ENCODE measurements at places on chromosomes 2 and 18.

DNA sequence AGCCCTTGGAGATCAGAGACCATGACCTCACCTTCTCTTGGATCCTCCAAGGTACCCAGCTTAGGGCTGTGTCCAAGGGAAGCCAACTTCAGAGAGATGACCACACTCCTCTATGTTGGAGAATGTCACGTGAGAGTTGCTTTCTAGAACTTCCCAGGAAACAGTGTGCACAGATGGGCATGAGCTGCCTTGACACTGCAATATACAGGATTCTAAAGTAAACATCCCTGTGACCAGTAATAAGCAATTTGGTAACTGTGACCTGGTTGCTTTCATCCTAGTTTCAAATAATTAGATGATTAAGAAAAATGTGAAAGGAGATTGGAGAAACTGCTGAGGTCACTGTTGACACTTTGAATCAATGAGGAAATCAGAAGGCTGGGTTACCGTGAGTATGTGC lies 181.1 kb upstream of the EPAS1 start:
- no peak for DNase-seq

DNA sequence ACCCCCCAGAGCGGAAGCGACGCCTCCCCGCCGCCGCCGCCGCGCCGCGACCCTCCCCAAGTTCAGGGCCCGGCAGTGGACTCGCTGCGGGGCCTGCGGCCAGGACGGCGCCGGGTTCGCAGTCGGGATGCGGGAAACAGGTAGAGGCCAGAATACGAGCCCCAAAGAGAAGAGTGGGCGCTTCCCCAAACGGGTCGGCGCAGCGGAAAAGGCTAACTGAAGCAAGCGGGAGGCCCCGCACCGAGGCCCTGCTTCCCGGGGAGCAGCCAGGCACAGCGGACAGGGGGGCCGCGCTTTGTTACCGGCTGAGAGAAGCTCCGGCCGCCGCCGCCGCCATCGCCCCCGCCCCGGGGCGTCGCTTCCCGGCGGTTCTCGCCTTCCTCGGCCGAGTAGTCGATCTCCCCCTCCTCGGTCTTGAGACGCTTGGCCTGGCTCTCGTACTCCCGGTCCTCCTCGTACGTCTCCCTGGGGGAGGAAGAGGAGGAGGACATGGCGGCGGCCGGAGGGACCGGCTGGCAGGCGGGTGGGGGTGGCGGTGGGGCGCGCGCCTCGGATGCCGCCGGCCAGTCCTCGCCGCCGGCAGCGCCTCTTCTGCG lies 494 bp downstream of the HNRNPLL start:
- DNase-seq: no peak

DNA sequence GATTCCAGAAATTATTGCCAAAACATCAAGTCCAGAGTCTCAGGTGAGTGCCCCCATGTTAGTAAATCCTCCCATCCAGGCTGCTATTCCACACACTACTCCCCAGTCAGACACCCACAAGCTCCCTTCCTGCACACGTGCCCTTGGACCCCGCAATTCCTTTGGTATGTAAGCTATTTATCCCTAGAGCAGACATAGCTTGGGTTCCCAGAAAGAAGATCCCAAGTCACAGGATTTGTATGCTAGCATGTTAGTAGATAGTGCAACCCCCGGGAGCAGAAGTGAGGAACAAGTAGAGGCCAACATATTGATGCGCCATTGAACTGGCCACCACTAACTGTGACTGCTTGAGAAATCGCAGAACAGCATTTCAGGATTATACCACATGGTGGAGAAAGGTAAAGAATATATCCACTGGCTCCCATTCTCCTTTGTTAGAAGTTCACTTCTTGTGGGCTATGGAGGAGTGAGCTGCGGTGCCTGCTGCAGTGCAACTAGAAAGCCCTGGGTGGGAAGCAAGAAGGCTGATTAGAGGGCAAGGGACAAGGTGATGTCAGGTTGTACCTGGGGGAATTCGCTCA lies 137.5 kb upstream of the CHAC2 start:
- no peak for DNase-seq

DNA sequence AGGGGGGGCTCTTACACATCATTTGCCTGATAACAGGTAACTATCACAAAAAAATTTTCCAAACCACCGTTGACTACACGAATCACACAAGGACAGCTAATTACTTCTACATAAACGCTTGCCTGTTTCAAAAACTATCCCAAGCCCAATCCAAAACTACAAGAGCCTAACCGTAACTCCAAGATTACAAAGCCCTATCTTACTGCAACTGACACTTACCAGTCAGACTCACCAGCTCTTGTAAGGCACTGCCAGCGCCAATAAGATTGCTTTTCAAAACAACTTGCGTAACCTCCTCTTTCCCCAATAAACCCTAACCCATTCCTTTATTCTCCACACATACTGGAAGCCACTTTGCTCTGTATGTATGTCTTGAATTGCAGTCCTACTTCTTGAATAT lies 148.4 kb downstream of the NBAS start:
- no peak for DNase-seq

GRCh38 chr2:113283704-113284284 lies 5.1 kb upstream of the PAX8 start:
- DNase-seq: peak; percentile 42

DNA sequence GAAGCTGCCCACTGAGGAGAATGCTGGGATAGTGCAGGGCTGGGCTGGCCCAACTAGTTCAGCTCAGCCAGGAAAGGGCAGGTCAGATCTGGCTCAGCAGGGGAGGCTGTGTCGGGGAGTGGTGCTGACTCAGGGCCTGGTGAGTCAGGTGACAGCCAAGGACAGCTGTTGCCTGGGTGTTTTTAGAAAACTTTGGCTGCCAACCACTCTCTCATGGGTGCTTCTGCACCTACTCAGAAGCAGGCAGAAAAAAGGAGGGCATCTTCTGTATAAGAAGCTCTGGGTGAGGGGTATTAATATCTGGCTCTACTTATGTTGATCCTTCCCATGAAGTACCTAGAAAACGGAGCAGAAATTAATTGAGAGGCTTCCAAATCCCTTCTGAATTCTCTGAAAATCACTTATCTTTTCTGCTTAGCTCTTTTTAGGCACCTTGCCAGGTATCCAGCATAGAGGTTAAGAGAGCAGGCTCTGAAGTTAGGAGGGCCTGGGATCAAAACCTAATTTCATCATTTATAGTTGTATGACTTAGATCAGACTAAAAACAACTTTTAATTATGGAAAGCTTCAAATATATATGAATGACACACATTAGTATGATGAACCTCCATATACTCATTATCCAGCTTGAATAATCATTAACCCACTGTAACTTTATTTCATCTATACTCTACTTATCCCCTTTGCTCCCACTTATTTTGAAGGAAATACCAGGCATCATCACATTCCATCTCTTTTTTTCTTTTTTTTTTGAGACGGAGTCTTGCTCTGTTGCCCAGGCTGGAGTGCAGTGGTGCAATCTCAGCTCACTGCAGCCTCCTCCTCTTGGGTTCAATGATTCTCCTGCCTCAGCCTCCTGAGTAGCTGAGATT lies 15.5 kb upstream of the RAB10 start:
- DNase-seq: peak; percentile 55

DNA sequence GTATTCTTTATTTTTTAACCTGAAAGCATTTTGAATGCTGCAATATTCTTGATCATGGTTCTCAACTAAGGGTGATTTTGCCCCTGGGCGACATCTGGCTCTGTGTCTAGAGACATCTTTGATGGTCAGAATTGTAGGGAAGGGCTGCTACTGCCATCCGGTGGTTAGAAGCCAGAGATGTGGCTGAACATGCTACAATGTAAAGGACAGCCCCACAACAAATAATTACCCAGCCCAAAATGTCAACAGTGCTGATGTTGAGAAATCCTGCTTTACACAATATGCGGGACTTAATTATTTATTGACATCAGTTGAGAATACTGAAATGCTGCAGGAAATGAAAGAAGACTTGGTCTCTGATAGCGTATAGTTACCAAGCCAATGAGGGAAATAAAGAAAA lies 37.5 kb upstream of the SERPINB2 start:
- no peak for DNase-seq

GRCh38 chr2:137947728-137948336 lies 16.4 kb upstream of the HNMT start:
- peak; percentile 49 for DNase-seq

DNA sequence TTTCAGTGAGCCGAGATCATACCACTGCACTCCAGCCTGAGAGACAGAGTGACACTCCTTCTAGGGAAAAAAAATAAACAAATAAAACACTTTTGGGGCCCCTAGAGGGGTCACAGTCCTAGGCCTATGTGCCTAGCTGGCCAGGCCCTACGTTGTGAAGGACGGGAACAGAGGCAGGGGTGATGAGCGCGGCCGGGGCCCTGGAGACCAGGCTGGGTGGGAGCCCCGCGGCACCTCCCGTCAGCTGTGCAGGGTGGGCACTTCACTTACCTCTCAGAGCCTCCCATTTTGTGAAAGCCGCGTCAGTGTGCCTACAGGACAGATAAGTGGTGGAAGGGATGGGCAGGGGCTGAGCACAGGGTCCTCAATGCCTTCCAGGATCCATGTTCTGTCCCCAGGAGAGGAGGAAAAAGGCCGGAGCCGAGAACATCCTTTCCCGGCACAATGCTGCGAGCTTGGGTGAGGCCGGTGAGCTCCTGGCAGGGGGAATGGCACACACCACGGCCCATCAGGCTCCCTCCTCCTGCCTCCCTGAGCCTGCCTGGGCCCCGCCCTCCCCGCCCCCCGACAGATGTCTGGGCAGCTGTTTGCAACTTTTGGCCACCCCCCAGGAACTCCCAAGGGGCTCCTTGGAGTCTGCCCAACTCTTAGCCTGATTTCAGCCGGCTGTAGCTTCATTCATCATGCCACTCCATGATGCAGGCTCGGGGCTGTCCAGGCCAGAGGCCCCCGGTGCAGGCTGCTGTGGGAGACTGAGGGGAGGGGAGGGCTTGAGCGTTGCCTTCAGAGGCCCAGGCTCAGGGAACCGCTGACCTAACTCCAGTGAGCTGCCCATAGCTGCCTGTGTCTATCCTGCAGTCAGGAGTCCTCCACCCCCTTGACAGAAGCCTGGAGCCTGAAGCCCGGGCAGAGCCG lies 196.5 kb downstream of the TFCP2L1 start:
- DNase-seq: no peak

- DNase-seq: no peak
Measured at GRCh38 chr18:37484983-37485834, 80.4 kb downstream of the CELF4 start.

GRCh38 chr2:34105006-34105767 lies 506.1 kb upstream of the FAM98A start:
- no peak for DNase-seq

- DNase-seq: no peak
Measured at GRCh38 chr18:46712406-46712805, 44.4 kb downstream of the ST8SIA5 start.

- no peak for DNase-seq
Measured at GRCh38 chr2:221120643-221121042, 451.5 kb downstream of the EPHA4 start.

DNA sequence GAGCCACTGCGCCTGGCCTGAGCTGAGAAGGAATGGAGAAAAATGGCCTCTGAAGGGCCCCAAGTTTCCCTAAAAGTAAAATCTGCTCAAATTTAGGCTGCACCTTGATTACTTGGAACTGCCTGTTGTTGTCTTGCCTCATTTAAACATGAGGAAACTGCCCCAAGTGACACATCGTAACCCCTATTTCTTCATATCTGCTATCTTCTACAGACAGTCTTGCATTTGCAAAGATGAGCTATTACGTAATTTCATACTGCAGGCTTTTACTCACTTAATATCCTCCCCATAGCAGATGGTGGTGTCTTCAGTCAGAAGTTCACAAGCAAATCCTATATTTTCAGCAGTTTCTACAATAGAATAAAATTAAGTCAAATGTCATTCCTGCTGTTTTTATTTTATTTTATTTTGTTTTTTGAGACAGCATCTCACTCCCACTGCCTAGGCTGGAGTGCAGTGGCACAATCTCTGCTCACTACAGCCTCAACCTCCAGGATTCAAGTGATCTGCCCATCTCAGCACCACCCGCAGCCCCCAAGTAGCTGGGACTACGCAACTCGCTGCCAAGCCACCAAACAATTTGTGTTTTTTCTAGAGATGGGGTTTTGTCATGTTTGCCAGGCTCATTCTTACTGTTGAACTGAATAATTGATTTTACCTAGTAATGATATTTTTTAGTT lies 45.3 kb upstream of the NARS1 start:
- DNase-seq: no peak

DNA sequence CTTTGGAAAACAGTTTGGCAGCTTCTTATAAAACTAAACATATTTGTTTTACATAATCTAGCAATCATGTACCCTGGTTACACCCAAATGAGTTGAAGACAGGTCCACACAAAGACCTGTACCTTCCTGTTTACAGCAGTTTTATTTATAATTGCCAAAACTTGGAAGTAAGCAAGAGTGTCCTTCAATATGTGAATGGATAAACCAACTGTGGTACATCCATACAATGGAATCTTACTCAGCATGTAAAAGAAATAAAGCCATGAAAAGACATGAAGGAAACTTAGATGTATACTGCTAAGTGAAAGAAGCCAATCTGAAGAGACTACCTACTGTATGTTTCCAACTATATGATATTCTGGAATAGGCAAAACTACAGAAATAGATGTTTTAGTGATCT lies 23.7 kb downstream of the ORC4 start:
- no peak for DNase-seq

- DNase-seq: no peak
Measured at GRCh38 chr18:13217971-13218367, 591 bp upstream of the LDLRAD4 start.

DNA sequence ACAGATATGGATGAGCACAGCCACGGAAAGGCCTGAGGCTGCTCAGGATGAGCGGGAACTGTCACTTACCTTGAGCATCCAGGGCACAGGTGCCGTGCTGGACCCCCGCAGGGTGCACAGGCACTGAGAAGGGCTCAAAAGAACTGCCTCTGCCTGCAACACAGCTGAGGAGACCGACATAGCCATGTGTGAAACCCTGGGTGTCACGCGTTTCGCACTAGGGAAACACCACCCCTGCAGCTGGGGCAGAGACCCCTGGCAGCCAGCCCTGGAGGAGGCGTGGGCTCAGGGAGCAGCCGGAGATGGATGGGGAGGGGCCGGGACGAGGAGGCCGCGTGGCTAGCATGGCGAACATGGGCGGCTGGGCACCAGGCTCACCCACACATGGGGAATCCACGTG lies 228.9 kb downstream of the EIPR1 start:
- DNase-seq: no peak

DNA sequence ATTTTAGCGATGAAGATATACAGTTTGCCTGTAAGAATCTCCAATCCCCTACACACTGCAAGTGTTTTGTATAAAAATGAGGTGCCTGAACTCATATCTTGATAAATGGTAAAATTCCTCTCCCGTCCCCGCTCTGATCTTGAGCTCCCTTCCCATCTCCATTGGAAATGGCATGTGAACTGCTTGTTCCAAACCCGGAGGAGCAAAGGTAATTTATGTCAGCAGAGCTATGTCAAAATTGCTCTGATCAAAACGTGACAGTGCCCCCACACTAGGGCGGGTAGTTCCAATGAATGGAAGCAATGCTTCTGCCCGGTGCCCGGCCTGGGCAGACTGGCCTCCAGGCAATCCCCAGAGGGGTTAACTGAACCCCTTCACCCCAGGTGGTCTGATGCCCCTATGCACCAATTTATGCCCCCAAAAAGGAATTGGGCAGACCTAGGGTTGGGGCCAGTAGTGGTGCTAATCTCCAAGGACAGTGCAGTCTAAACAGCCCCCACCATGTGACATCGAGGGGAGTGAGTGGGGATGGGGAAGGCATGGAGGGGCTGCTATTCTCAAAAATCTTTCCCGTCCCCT lies 3.6 kb upstream of the GMPPA start:
- no peak for DNase-seq
